MV-4-11 (cell line): ENCODE measurements at places on chromosomes 11 and 22.

DNA sequence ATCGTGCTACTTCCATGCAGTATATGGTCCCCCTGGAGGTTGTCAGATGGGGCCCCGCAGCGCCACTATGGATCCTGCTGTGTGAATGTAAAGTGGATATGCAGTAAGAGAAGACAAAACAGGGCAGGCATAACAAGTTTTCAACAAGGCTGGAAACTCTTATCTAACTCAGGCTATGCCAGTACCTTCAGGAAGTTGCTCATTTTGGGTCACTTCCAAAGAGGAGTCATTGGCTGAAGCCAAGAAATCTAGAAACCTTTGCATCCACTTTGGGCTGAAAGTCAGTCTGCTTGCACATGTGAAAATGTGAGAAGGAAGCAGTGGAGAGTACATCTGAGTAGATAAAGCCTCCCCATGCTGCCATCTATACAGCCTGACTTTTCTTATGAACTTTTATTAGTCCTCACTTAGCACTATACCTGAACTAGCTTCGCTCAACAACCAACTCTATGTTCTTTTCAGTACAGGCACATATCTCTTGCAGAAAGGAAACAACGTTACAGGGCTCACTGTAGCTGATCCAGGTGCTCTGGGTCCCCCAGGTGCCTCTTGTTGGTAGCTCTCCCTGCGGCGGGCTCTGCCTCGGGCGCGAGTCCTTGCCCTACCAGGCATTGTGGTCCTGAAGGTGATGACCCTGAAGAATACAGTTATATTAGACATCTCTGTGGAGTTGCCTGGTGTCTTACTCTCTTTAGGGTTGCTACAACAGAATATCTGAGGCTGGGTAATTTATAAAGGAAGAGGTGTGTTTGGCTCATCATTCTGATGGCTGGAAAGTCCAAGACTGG, 12.4 kb downstream of the PIWIL3 start:
- DNase-seq, result no peak

GRCh38 chr22:38566726-38567504, 3.1 kb downstream of the DMC1 start:
- DNase-seq, result no peak

- DNase-seq, result no peak
Measured at GRCh38 chr11:35365961-35366360, 53.4 kb downstream of the SLC1A2 start.

- DNase-seq, result no peak
Measured at GRCh38 chr11:36441610-36442208, 68.4 kb downstream of the TRAF6 start.

DNA sequence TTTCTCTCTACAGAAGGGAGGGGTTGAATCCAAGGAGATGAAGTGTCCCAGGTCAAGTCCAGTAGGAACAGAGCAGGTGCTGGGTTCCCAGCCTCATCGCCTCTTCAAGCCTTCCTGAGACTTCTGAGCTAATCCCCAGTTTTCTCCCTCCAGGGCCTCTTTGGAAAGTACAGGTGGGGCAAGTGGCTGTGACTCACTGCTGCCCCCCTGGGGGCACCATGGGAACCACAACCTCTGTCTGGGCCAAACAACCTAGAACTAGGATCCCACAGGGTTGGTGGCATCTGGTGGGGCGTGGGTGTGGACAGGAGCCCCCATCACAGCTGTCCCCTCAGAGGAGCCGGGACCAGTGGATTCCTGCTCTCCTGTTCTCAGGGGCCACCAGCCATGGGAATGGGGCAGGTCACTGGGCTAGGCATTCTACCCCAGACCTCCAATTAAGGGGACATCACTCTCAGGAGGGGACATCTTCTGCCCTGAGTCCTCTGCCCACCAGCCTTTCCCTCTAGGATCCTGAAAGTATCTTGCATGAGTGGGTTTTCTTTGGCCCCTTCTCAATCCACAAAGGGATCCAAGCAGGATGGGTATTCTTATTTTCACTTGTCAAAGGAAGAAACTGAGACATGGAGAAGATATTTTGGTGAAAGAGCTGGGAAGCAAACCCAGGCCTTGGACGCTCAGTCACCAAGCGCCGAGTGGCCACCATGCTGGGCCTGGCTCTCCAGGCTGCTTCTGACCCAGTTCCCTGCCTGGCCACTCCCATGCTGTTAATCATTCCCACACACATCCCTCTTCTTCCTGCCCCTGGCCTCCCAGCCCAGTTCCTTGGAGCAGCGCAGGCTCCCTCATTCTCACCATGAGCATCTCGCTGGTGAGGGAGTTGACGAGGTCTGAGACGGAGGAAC, 23.8 kb downstream of the LRRC10B start:
- no peak for DNase-seq

- DNase-seq, result no peak
Measured at GRCh38 chr22:33440756-33441155, 382.6 kb upstream of the SYN3 start.

- no peak for DNase-seq
Measured at GRCh38 chr22:47458348-47458747, 695.9 kb downstream of the TBC1D22A start.

DNA sequence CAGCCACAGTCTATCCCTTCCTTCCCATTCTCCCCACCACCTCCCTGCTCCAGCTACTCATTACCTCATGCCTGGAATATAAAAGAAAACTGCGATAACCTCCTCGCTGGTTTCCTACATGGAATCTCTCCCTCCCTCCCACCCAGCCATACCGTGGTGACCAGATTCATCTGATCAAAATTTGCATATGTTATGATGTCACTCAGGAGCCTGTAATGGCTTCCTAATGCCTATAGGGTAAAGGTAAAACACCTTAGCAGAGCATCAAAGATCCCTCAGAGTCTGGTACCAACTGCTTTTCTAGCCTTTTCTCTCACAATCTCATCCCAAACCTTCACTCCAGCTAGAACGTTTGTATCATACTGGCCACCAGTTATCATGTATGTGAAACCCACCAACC, 19.6 kb downstream of the RTN4RL2 start:
- no peak for DNase-seq

GRCh38 chr11:68325183-68325906, 13.0 kb downstream of the LRP5 start:
- DNase-seq, result no peak

GRCh38 chr11:36775130-36775529, 177.1 kb upstream of the RAG2 start:
- no peak for DNase-seq

GRCh38 chr22:36658900-36659299, 44.7 kb downstream of the CACNG2 start:
- no peak for DNase-seq

DNA sequence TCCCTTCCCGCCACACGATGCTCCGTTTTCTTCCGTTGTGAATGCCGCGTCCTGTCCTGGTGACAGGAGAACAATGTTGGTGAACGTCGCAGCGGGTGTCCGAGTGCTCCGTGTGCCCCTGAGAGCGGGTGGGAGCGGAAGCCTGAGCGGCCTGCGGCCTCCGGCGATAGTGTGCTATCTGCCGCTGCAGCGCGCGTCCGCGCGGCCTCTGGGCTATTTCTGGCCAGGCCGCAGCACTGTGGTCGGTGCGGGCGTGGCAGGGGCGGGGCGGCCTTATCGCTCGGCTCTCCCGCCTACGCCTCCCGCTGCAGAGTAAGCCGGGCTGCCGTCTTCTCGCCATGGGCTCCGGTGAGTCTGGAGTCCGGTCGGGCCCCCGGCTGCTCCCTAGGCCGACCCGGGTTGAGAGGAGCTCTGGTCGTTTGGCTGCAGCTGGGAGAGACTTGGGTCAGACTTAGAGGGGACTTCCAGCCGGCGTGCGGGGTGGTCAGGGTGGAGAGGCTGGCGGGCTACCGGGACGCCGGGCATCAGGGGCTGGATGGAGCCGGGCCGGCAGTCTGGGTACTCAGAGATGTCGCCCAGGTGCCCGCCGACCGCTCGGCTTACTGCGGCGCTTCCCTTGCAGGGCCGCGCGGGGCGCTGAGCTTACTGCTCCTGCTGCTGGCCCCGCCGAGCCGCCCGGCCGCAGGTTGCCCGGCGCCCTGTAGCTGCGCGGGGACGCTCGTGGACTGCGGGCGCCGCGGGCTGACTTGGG, at the start of gene GP1BB:
GP1BB (plus strand) TSS at position 308 of the 751 bp plus-strand sequence; CDS start at position 339, 31 bp downstream.
- DNase-seq, result peak; percentile 22

GRCh38 chr22:26326803-26327202, 102.3 kb upstream of the ASPHD2 start:
- DNase-seq, result no peak

DNA sequence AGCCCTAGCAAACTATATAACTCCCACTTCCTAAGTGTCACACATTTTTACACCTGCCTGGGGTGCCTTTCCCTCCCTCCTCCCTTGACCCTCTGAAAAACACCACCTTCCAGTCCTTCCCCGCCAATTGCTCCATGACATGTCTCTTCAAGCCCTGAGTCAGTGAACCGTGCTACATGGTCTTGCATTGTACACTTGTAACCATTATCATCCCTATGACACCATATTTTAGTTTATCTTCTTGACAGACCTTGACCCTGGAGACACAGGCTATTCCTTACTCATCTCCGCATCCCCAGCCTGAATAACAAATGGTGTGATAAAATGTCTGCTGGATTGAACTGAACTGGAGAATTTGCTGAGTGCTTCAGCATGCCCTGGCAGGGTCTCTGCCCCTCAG, 36.9 kb downstream of the TNKS1BP1 start:
- DNase-seq, result no peak

- DNase-seq, result no peak
Measured at GRCh38 chr11:12598330-12599256, 75.6 kb upstream of the TEAD1 start.

GRCh38 chr11:102971766-102972165, 16.2 kb upstream of the MMP13 start:
- DNase-seq, result no peak

- DNase-seq, result no peak
Measured at GRCh38 chr11:37313266-37313665, 715.2 kb upstream of the RAG2 start.

DNA sequence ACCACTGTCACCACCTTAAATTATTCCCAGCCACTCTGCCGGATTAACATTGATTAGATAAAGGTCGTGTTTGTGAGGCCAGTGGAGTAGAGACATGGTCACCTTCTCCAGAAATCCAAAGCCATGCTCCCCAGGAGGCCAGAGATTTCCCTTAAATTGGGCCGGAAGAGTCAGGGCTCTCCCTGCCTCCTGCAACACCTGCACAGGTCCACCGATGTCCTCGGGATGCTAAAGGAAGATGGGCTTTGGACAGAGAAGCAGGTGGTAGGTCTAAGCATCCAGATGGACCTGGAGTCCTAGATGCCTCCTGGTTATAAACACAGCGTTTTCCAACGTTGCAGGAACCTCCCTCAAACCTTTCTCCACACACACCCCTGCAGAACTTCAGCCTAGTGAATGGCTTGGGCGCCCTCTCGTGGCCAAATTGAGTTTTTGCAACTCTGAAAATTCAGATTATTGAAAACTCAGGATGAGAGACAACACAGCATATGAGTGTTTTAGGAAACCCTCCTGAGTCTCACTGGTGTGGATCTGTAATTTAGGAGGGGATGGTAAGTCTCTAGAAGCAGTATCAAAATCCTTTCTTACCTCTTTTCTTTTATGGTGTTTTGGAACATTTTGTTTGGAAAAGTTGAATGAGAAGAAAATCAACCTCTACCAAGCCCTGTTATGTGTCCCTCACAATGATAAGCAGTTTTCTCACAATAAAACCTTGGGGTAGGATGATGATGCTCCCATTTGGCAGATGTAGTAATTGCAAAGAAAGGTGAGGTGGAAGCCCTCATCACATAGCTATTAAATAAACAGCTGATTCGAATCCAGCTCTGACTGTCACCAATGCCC, 109.6 kb downstream of the RRAS2 start:
- DNase-seq, result peak; percentile 25

- DNase-seq, result no peak
Measured at GRCh38 chr22:47036936-47037485, 274.6 kb downstream of the TBC1D22A start.
